ENCODE measurements at places on chromosomes 11 and 22. TPM values are rescaled to one million over a fixed set of nuclear protein-coding genes. Genes with fewer than 3 reads are reported as not detected.
A peak's percentile ranks its signal among the peaks of the same experiment; 100 is the strongest.

SCO2 gene
- total RNA-seq = 0.97 TPM

PLAAT5 gene
- total RNA-seq = 0.59 TPM

OR10D3 gene
- total RNA-seq = not detected

DNA sequence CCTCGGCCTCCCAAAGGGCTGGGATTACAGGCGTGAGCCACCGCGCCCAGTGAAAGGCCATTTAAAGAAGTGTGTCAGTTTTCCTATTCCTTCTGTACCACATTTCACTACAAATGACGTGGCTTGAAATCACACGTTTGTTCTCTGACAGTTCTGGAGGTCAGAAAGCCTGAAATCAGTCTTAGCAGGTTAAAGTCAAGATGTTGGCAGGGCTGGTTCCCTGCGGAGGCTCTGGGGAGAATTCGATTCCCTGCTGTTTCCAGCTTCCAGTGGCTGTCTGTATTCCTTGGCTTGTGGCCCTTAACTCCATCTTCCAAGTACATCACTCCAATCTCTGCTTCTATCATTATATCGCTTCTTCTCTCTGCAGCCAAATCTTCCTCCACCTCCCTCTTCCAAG lies 383.2 kb downstream of the LARGE1 start:
- no peak for DNase-seq

- no peak for DNase-seq
Measured at GRCh38 chr11:64419818-64420485, 61.0 kb downstream of the RPS6KA4 start.

- no peak for DNase-seq
Measured at GRCh38 chr22:48942698-48943566, 884.7 kb downstream of the BRD1 start.

DNA sequence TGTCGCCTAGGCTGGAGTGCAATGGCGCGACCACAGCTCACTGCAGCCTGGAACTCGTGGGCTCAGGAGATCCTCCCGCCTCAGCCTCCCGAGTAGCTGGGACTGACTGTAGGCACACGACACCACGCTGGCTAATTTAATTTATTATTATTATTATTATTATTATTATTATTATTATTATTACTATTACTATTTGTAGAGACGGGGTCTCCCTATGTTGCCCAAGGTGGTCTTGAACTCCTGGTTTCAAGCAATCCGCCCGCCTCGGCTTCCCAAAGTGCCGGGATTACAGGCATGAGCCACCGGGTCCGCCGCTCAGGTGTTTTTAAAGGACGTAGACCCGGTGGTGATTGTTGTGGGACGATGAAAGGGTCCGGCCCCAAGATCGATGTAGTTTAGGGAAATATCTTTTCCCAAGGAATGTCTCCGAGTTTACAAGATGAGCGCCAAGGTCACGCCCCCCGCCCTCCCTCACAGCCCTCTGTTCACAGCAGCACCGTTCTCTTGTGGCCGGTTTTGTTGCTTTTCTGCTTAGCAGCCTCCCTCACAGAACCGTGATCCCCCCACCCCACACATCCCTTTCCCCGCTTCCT lies 728 bp upstream of the POGLUT3 start:
- DNase-seq = peak; percentile 7

GRCh38 chr22:44940130-44940529 lies 69.7 kb downstream of the PHF21B start:
- DNase-seq = peak; percentile 16

Data from psoas muscle (tissue), 8 donors.